ENCODE measurements at places on chromosomes 12 and 14.

GRCh38 chr12:59792647-59793046, 196.8 kb downstream of the SLC16A7 start:
- no peak for DNase-seq

GRCh38 chr12:58174316-58174715, 232.9 kb downstream of the ATP23 start:
- no peak for DNase-seq

DNA sequence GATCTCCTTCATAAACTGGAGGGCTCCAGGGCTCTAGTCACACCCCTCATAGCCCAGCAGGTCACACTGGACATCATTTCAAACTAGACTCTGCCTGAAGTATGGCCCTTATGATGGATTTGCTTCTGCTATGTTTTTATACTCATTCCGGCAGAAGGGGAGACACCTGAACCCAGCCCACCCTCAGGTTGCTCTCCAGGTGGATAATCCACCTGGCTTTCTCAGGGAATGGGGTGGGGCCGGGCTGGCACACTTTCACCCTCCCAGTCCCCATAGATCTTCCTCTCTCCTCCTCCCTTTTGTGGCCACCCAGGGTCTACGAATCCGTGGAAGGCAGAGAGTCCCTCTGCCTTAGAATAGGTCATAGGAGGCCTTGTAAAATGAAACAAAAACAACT, 9.8 kb upstream of the KRT73 start:
- DNase-seq, result no peak

GRCh38 chr12:90683871-90684270, 271.1 kb downstream of the CCER1 start:
- no peak for DNase-seq

GRCh38 chr12:58433959-58434358, 486.3 kb downstream of the LRIG3 start:
- no peak for DNase-seq

DNA sequence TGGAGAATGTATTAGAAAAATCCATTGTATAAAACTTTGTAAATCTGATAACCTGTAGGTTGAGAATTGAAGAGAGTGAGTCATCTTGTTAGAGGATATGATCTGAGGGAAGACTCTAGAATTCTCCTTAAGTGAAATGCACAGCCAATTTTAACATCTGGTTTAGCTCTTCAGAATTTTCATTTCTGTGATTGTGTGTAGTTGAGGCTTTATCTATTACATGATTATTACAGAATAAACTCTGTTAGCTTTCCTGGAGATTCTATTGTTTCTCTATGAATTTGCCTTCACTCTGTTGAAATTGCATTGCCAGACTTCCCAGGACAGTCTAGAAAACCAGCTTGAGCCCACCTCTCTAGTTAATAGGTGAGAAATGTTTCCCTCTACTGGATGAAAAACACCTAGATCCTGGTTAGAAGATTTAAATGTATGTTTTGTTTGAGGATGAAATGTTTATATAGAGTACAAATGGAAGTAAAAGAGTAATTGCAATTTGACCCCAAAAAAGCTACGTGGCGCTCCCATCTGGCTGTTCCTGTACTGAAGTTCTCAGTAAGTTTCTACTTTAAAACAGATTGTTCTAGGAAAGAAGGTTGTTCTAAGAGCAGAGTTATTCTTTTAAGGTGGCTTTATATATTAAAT, 2.9 kb downstream of the NUDT4 start:
- no peak for DNase-seq

DNA sequence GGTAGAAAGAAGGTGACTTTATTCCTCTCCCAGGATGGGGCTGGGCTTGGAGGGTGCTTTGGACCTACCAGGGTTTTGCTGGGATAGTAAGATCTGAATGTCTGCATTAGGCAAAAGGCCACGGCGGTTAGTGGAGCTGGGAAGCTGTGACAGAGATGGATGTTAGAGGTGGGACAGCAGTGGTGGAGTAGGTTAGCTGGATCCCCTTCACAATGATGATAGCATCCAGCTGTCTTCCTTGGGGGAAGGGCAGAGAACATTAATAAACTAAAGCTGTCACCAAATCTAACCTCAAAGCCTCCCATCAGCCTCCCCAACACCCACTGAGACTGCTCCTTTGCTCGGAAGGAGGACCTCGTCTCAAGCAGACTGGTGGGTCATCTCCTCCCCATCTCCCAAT, 104.8 kb downstream of the GPATCH2L start:
- DNase-seq, result no peak

DNA sequence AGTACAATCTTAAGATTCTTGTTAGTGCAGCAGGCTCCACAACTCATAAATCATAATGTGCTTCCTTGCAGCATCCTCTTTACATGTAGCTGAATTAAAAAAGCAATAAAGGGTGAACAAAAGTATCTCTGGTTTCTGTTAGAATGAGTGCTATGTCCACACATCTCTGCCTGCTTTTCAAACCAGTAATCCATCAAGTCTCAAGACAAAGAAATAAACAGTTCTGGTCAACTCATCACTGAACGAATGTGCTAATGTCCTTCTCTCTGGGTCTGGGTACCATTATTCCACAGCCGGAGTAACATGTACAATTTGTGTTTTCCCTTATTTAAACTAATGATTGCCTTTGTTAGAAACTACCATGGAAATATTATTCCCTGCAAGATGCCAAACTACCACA, 273.0 kb upstream of the USP15 start:
- DNase-seq, result no peak

DNA sequence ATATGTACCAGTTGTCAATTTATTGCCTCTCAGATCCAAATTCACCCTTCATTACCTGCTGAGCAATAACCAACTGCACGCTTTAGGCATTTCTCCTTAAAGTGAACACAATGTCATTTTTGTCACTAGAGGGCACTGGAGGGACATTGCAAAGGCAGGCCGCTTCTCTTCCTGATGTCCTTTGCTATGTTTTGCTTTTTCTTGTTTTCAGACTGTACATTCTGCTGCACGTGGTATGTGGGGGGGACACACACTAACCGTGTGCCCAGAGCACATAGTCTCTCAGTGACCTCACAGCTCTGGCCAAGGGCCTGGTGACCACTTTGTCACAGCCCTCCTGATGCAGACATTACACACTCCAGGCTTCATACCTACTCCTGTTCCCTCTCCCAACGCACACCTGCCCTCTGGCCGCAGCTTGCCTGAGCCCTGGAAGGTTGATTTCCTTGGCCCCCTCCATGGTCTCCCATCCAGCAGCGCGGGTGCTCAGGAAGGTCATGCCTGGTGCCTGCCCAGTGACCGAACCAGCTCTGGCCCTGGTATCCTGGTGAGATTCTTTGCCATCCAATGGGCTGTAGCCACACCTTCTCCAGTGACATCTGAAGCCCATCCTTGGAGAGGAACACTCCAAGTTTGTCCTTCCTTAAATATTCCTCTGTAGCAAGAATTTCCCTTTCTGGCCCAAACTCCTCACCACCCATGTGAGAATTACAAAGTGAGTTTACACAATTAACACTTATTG, 39.9 kb downstream of the MYO1H start:
- DNase-seq, result no peak

- DNase-seq, result no peak
These were observed 5.3 kb downstream of the VDR start for GRCh38 chr12:47899466-47899865.

DNA sequence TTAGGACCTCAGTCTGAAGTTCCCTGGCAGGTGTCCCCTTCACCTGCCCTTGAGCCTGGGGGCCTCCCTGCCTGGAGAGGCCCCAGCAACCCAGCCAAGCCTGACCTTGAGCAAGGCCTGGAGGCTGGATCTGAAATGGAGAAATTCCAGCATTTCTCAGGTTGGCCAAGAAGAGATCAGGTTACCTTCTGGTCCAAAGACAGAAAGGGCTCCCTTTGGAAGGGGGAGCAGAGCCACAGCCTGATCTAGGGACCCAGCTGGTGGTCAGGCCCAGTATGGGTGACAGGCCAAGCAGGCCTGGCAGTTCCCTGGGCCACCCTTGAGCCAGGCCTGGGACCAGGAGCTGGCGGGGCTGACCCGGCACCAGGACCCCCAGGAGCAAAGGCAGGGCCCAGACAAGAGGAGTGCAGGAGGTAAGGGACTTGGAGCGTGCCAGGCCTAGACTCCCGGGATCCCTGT, 82.8 kb downstream of the TNFAIP2 start:
- DNase-seq, result no peak

- no peak for DNase-seq
These were observed 110.9 kb downstream of the GPATCH2L start for GRCh38 chr14:76262641-76263040.

GRCh38 chr14:51424561-51425251, 184.7 kb downstream of the TMX1 start:
- DNase-seq, result no peak

- DNase-seq, result no peak
These were observed 1493.0 kb downstream of the AACS start for GRCh38 chr12:126558219-126558618.

- no peak for DNase-seq
These were observed 11.6 kb downstream of the BHLHE41 start for GRCh38 chr12:26113181-26113654.

GRCh38 chr12:130136509-130137039, 25.7 kb upstream of the FZD10 start:
- no peak for DNase-seq

GRCh38 chr12:75551477-75551876, 40.1 kb upstream of the KRR1 start:
- no peak for DNase-seq

GRCh38 chr12:63826006-63826585, 18.4 kb upstream of the SRGAP1 start:
- no peak for DNase-seq

- DNase-seq, result no peak
These were observed 66.1 kb downstream of the SIX6 start for GRCh38 chr14:60575008-60575407.

DNA sequence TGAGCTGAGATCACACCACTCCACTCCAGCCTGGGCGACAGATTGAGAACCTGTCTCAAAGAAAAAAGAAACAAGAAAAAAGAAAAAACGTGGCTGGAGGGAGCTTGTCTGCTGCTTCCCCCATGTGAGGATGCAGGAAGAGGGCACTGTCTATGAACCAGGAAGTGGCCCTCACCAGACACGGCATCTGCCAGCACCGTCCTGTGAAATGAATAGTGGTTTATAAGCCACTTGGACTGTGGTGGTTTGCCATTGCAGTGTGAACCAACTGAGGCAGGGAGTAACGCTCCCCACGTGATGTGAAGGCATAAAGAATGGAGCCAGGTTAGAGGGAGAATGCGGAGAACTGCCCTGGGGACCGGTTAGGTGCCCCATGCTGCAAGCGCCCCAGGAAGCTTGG, 4.5 kb upstream of the BRF1 start:
- no peak for DNase-seq

GRCh38 chr14:65566820-65567522, 154.4 kb downstream of the FUT8 start:
- no peak for DNase-seq

All from activated T-helper 1 cell treated with anti-CD3 and anti-CD28 coated beads, Interleukin-2, amount 50 U/mL, for 16 hours (primary cell).